ENCODE measurements at places on chromosomes 6 and 20. TPM values are rescaled to one million over a fixed set of nuclear protein-coding genes. Genes with fewer than 3 reads are reported as not detected.

The TAPBP gene
- 67.3 TPM for total RNA-seq

The SEL1L2 gene
- not detected for total RNA-seq

The HLA-DOB gene
- total RNA-seq, result not detected

The SNX21 gene
- 10.2 TPM for total RNA-seq

The ZC2HC1B gene
- total RNA-seq, result not detected

The CLDN20 gene
- not detected for total RNA-seq

The RPS18 gene
- 3,373 TPM for total RNA-seq

The RFX6 gene
- total RNA-seq, result not detected

The PTCRA gene
- total RNA-seq, result not detected

The SPATS1 gene
- total RNA-seq, result not detected
